ENCODE measurements at places on chromosomes 1 and 21. TPM values are rescaled to one million over a fixed set of nuclear protein-coding genes. Genes with fewer than 3 reads are reported as not detected.

The MFSD2A gene
- 9.7 TPM for total RNA-seq

The DENND2D gene
- 33.4 TPM for total RNA-seq

The PGBD2 gene
- 12.6 TPM for total RNA-seq

The AMY1A gene
- total RNA-seq, result not detected

The MTOR gene
- 105 TPM for total RNA-seq

The PTTG1IP gene
- total RNA-seq, result 707 TPM

Data from renal cortical epithelial cell (primary cell).